ENCODE measurements at places on chromosomes 6 and 20. TPM values are rescaled to one million over a fixed set of nuclear protein-coding genes. Genes with fewer than 3 reads are reported as not detected.

Gene BPIFA1
- not detected for total RNA-seq

DNA sequence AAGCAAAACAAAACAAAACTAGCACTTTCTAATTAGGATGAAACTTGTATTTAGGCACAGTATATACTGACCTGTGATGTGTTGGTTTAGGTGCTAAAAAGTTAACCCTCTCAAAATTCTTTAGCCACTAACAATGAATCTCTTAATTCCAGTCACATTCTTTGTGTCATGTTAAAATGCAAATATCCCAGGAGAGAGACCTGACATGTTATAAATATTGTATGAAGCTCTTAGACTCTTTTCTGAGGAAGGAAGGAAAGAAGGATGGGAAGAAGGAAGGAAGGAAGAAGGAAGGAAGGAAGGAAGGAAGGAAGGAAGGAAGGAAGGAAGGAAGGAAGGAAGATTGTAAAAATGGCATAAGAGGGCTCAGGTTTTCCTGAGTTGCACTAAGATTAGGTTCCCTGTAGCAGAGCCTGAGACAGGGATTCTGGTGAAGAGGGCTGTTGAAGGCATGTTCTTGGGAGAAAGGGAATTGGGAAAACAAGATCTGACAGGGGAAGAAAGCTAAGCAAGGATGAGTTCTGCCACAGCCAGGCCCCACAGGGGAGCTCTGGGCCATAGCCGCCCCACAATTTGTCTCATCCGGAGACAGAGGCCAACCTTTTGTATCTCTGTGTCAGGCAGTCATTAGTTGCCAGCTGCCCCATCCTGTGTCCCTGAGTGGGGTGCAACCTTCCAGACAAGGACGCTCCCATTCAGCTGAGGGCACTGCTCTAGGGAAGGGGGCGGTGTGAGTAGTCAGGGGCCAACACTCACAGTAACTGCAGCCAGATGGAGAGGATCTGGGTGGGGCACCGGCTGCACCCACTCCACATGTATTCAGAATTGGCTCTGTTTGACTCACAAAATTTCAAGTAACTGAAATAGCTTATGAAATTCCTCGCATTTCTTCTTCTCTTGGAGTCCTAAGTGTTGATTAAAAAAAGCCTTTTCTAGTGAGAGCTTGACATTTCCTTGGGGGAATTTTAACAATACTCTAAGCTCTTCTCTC, 189.3 kb upstream of the ARG1 start:
- DNase-seq, result no peak

DNA sequence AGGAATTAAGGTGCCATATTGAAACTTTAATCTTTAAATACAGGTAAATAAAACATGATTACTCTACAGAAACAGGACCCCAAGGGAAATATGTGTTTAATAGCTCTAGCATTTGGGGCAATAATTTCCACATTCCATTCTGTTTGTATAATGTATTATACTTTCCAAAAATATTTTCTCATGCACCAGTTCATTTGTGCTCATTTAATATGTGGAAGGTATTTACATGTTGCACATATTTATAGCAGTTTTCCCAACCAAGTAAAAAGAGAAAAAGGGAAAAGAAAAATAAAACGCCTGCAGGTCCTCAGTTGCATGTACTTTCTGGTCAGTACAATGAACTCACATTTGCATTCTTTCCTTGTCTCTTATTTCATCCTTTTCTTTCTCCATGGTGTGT, 129.5 kb upstream of the SULF2 start:
- DNase-seq, result no peak

- DNase-seq, result no peak
Observed at GRCh38 chr6:105934708-105935107, 151.4 kb upstream of the PRDM1 start.

- DNase-seq, result no peak
Observed at GRCh38 chr20:57620274-57620990, at the start of gene ZBP1. Gene ZBP1 (minus strand): TSS chr20:57620426. CDS start chr20:57620295, 131 bp downstream.
